Cardiac muscle cell (in vitro differentiated cells and primary cell): ENCODE measurements at places on chromosomes 13 and 19. TPM values are rescaled to one million over a fixed set of nuclear protein-coding genes. Genes with fewer than 3 reads are reported as not detected.

The HCST gene
- total RNA-seq: 2.5 TPM in 1 of 2 replicates, not detected in the other

The ZNF865 gene
- 7.1 and 11.2 TPM in 2 replicates for total RNA-seq

The ZNF554 gene
- 11.6 and 18.2 TPM in 2 replicates for total RNA-seq

The SYDE1 gene
- 26.1 and 48.3 TPM in 2 replicates for total RNA-seq

The ZNF100 gene
- 4.9 and 9.1 TPM in 2 replicates for total RNA-seq

The SIGLEC8 gene
- not detected in 2 replicates for total RNA-seq

The WDR88 gene
- total RNA-seq: not detected in 2 replicates

The LGALS14 gene
- not detected in 2 replicates for total RNA-seq

DNA sequence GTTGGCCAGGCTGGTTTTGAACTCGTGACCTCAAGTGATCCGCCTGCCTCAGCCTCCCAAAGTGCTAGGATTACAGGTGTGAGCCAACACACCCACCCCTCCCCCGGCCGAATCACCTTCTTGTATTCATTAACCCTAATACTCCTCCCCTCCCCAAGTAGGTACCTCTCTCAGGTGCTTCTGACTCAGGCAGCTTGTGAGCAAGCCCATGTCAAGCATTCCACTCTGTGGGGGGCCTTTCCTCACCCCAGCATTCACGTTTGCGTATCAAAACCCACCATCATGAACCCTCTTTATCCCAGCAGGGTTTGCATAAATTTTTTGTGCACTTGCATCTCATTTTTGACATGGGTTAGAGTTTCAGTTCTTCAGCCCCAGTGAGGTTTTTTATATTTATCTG lies 23.6 kb upstream of the RFXAP start:
- DNase-seq: no peak
- H3K36me3 ChIP-seq: no peaks in the 10 kb centered on the region
- no peaks in the 10 kb centered on the region for H3K4me1 ChIP-seq

DNA sequence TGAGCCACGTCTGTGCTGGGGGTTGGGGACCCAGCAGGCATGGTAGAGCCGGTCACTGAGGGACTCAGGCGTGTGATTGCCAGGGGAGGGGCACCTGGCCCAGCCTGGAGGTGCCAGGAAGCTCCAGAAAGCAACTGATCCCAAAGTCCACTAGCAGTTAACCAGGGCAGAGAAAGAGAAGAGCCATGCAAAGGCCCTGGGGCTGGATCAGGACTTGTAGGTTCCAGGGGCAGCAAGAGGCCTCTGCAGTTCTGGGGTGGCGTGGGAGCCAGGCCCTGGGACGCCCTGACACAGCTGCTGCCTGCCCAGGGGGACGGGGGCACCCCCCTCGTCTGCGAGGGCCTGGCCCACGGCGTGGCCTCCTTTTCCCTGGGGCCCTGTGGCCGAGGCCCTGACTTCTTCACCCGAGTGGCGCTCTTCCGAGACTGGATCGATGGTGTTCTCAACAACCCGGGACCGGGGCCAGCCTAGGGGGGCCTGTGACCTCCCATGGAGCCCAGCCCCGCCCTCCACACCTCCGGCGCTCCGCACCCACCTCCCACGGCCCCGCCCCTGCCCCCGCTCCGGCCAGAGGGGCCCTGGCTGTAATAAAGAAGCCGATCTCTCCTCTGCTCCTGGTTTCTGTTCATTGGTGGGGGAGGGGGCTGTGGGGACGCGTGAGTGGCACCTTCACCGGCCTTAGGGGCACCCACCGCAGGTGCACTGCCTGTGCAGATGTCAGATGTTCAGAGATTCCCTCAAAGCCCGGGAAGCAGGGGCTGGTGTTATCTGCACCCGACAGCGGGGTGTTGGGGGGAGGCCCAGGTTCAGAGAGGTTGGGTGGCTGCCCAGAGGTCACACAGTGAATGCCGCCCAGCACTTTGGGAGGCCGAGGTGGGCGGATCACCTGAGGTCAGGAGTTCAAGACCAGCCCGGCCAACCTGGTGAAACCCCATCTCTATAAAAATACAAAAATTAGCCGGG lies 4.1 kb downstream of the AZU1 start:
- H3K4me3 ChIP-seq: no peak overlapping the region
- H3K27ac ChIP-seq: no peak overlapping the region
- H3K27me3 ChIP-seq: no peaks in the 10 kb centered on the region
- DNase-seq: no peak
- no peaks in the 10 kb centered on the region for H3K36me3 ChIP-seq
- H3K4me1 ChIP-seq: no peaks in the 10 kb centered on the region

GRCh38 chr13:47094734-47095434 lies 198.0 kb upstream of the HTR2A start:
- H3K27ac ChIP-seq: no peak overlapping the region
- no peaks in the 10 kb centered on the region for H3K4me1 ChIP-seq
- no peak for DNase-seq
- H3K4me3 ChIP-seq: no peak overlapping the region
- H3K36me3 ChIP-seq: no peaks in the 10 kb centered on the region

- H3K36me3 ChIP-seq: no peaks in the 10 kb centered on the region
- no peak overlapping the region for H3K4me3 ChIP-seq
- no peak for DNase-seq
- peaks cover 6% of the 10 kb centered on the region for H3K4me1 ChIP-seq
- H3K27me3 ChIP-seq: no peaks in the 10 kb centered on the region
Measured at GRCh38 chr19:45475537-45476291, 7.9 kb downstream of the FOSB start.

- no peak overlapping the region for H3K27ac ChIP-seq
- H3K36me3 ChIP-seq: no peaks in the 10 kb centered on the region
- no peak for DNase-seq
- no peak overlapping the region for H3K4me3 ChIP-seq
- no peaks in the 10 kb centered on the region for H3K4me1 ChIP-seq
- H3K27me3 ChIP-seq: no peaks in the 10 kb centered on the region
Measured at GRCh38 chr13:46377554-46377953, 9.5 kb downstream of the RUBCNL start.

DNA sequence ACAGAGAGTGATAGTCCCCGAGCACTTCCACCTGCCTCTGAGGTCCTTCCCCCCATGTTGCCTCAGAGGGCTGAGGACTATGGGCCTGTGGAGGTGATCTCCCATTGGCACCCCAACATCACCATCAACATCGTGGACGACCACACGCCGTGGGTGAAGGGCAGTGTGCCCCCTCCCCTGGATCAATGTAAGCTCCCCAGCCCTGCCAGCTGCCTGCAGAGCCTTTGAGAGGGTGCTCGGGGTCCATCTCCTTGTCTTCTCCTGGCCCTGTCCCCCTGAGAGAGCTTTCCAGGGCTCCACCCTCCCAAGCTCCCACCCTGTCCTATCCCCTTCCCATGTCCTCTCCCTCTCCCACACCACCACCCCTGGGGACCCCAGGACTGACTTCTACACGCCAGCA lies 14.9 kb upstream of the RELB start:
- no peak overlapping the region for H3K4me3 ChIP-seq
- H3K4me1 ChIP-seq: no peaks in the 10 kb centered on the region
- DNase-seq: no peak
- H3K27ac ChIP-seq: no peak overlapping the region

- no peaks in the 10 kb centered on the region for H3K4me1 ChIP-seq
- no peak overlapping the region for H3K27ac ChIP-seq
- H3K4me3 ChIP-seq: no peak overlapping the region
- no peaks in the 10 kb centered on the region for H3K36me3 ChIP-seq
Measured at GRCh38 chr13:79880818-79881217, 399.9 kb downstream of the NDFIP2 start.

GRCh38 chr19:43457809-43458208 lies 7.6 kb downstream of the LYPD3 start:
- no peaks in the 10 kb centered on the region for H3K27me3 ChIP-seq
- H3K36me3 ChIP-seq: no peaks in the 10 kb centered on the region
- DNase-seq: no peak
- no peak overlapping the region for H3K4me3 ChIP-seq
- no peak overlapping the region for H3K27ac ChIP-seq

DNA sequence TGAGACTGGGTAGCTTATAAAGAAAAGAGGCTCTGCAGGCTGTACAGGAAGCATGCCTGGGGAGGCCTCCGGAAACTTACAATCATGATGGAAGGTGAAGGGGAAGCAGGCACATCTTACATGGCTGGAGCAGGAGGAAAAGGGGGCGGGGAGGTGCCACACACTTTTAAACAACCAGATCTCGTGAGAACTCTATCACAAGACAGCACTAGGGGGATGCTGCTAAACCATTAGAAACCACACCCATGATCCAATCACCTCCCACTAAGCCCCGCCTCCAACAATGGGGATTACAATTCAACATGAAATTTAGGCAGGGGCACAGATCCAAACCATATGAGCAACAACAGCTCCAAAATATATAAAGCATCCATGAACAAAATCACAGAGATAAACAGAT lies 46.5 kb upstream of the GTF2F2 start:
- no peaks in the 10 kb centered on the region for H3K36me3 ChIP-seq
- H3K4me1 ChIP-seq: no peaks in the 10 kb centered on the region
- no peak overlapping the region for H3K4me3 ChIP-seq
- no peaks in the 10 kb centered on the region for H3K27me3 ChIP-seq
- H3K27ac ChIP-seq: no peak overlapping the region
- no peak for DNase-seq

DNA sequence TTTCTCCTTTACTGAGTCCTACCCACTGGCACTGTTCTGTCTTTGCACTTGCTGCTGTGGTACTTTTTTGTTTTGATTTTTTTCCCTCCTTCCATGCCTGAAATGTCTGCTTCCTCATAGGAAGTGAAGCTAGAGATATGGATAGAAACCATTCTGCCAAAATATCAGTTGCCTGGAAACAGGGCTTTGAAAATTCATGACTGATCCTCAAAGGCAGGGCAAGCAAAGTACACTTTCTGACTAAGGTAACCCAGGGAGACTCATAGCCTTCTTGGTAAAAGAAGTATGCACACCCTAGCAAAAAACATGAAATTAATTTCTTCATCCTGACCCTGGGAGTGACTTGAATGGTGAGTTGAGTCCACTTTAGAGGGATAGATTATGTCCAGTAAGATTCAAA lies 329.8 kb downstream of the MYO16 start:
- no peaks in the 10 kb centered on the region for H3K27me3 ChIP-seq
- no peak overlapping the region for H3K27ac ChIP-seq
- no peaks in the 10 kb centered on the region for H3K36me3 ChIP-seq
- H3K4me1 ChIP-seq: no peaks in the 10 kb centered on the region

GRCh38 chr13:112671359-112671758 lies 18.5 kb upstream of the ATP11A start:
- H3K4me1 ChIP-seq: peaks cover 15% of the 10 kb centered on the region
- DNase-seq: no peak
- H3K4me3 ChIP-seq: no peak overlapping the region
- no peaks in the 10 kb centered on the region for H3K27me3 ChIP-seq
- H3K36me3 ChIP-seq: no peaks in the 10 kb centered on the region
- no peak overlapping the region for H3K27ac ChIP-seq

- no peak for DNase-seq
- H3K4me1 ChIP-seq: no peaks in the 10 kb centered on the region
- H3K27ac ChIP-seq: no peak overlapping the region
- H3K4me3 ChIP-seq: peak overlapping the region; percentile 89
- H3K27me3 ChIP-seq: peaks cover 10% of the 10 kb centered on the region
Measured at GRCh38 chr19:58450856-58451357, 515 bp upstream of the ZNF324B start.

DNA sequence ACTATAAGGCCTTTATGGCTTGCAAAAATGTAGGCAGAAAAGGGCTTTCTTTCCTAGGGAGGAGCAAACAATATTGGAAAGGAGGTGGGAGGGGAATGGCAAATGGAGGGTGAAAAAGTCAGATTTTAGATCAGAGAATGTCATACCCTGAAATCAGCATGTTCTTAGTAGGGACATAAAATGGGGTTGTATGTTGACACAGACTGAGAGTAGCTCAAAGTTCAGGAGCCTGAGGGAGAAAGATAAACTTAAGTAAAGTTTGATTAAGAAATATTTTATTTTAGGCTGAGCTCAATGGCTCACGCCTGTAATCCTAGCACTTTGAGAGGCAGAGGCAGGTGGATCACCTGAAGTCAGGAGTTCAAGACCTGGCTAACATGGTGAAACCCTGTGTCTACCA lies 83.8 kb downstream of the ZNF737 start:
- no peaks in the 10 kb centered on the region for H3K27me3 ChIP-seq
- H3K4me3 ChIP-seq: no peak overlapping the region
- DNase-seq: no peak
- H3K36me3 ChIP-seq: no peaks in the 10 kb centered on the region

GRCh38 chr13:77299587-77299986 lies 27.3 kb downstream of the MYCBP2 start:
- no peaks in the 10 kb centered on the region for H3K36me3 ChIP-seq
- no peaks in the 10 kb centered on the region for H3K27me3 ChIP-seq
- H3K4me3 ChIP-seq: no peak overlapping the region

DNA sequence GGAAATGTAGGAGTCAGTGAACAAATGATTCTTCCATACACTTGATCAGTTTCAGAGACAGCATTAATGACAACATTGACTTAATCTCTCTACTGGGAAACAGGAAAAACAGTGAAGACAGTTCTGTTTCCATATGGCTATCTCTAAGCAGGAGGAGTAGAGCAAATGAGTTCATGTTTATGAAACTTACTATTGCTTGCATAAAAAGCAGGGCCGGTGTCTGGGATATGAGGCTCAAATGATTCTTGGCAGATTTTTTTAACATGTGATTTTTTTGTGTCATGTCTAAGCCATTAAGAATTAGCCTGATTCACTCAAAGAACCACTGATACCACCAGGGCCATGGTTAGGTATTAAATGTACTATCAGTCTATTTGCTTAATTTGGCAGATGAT lies 141.9 kb downstream of the SLC7A1 start:
- H3K27ac ChIP-seq: peak overlapping the region; percentile 6
- DNase-seq: no peak
- H3K4me3 ChIP-seq: no peak overlapping the region
- H3K4me1 ChIP-seq: no peaks in the 10 kb centered on the region
- no peaks in the 10 kb centered on the region for H3K27me3 ChIP-seq
- H3K36me3 ChIP-seq: no peaks in the 10 kb centered on the region

DNA sequence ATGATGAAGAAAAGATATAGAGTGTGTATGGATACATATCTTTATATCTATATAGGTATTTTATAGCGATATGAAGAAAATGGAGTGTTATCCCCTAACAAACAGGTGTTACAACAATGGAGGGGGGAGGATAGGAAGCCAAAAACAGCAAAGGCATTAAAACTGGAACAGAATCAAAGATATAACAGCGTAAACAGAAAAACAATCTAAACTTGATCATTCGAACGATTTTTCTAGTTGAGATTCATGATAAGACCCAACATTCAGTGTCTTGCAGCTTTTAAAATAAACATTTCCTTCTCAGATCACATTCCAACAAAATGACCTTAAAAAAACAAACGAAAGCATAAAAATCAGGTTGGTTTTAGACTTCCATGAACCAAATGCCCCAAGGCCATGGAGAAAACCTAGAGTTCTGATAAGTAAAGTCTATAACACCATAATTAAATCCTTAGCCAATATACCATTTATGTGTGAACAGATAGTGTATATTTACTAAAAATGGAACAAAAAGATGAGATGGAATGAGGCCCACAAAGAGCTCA lies 55.7 kb downstream of the CAB39L start:
- peaks cover 9% of the 10 kb centered on the region for H3K4me1 ChIP-seq
- H3K27me3 ChIP-seq: no peaks in the 10 kb centered on the region
- no peak for DNase-seq

DNA sequence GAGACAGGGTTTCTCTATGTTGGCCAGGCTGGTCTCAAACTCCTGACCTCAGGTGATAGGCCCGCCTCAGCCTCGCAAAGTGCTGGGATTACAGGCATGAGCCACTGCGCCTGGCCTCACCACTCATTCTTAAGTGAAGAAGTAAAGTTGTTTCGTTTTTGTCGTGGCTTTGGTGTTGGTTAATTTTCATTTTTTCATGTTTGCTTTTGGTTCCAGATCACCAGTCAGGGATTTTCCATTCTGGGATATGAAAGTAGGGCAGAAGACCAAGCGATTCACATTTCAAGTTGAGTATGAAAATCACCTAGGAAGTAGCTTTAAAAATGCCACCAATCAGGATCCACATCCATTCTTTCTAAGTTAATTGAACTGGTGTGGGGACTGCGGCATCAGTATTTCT lies 289.9 kb downstream of the DIAPH3 start:
- no peaks in the 10 kb centered on the region for H3K36me3 ChIP-seq
- DNase-seq: no peak
- no peak overlapping the region for H3K27ac ChIP-seq
- H3K27me3 ChIP-seq: no peaks in the 10 kb centered on the region
